ENCODE measurements at places on chromosomes 4 and X. TPM values are rescaled to one million over a fixed set of nuclear protein-coding genes. Genes with fewer than 3 reads are reported as not detected.

Gene PAGE4
- total RNA-seq = not detected

- ATAC-seq = no peak
Observed at GRCh38 chr4:98745366-98745765, 87.0 kb upstream of the TSPAN5 start.

GRCh38 chr4:126799971-126800574 lies 832.7 kb upstream of the INTU start:
- peak; percentile 80 for ATAC-seq

Gene PLS3
- total RNA-seq = 104 TPM

DNA sequence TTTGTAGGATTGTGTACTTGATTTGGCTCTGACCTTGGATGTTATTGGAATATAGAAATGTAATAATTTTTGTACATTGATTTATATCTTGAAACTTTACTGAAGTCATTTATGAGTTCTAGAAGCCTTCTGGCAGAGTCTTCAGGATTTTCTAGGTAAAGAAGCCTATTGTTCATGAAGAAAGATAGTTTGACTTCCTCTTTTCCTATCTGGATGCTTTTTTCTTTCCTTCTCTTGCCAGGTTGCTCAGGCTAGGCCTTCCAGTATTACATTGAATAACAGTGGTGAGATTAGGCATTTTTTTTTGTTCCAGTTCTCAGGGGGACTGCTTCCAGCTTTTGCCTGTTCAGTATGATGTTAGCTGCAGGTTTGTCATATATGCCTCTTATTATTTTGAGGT lies 191.1 kb downstream of the NAA11 start:
- ATAC-seq = no peak

Gene MAGEA9B
- total RNA-seq = not detected

GRCh38 chr4:140296335-140297220 lies 76.9 kb upstream of the SCOC start:
- peak; percentile 70 for ATAC-seq

Gene ANOS1
- 38.4 TPM for total RNA-seq

DNA sequence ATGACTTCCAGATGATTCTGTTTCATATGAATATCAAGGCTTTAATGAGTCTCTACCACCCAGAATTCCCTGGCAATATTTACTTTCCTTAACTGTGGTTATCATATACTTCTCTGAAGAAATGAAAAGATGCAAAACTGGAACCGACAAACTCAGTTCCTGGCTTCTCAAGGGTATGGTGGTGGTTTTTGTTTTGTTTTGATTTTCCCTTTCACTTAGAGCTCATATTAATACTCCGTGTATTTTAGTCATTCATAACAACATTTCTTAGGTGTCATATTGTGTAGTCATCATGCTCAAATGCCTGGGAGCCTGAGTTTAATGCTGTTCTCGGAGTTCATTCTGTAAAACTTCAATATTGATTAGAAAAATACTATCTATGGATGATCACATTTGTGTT lies 665 bp downstream of the TRPC5OS start:
- ATAC-seq = no peak

Gene CFAP299
- total RNA-seq = 0.62 TPM

GRCh38 chrX:112012360-112012759 lies 70.2 kb downstream of the TRPC5 start:
- ATAC-seq = no peak

- no peak for ATAC-seq
Observed at GRCh38 chr4:99918656-99919055, 24.4 kb upstream of the LAMTOR3 start.

Gene PCYT1B
- 4.9 TPM for total RNA-seq

DNA sequence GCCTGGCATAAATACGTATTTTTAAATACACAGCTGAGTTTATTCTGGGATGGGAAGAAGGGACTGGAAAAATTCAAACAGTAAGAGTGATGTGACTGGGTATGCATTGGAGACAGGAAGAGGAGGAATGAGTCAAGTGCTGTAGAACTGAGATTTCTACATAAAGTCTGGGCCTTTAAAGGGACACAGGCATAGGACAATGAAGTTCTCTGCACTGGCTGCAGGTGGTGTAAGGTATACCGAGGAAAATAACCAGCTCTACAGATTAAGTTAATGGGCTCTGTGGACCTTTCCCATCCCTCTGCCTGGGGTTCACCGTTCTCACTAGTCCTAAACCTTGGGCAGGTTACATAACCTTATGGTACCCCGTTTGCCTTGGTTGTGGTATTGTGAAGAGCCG lies 68.7 kb downstream of the DHX15 start:
- no peak for ATAC-seq

Gene USP17L26
- total RNA-seq = not detected

Gene FIP1L1
- total RNA-seq = 57.3 TPM

All from motor neuron (in vitro differentiated cells).